Neuronal stem cell (in vitro differentiated cells): ENCODE measurements at places on chromosomes 3 and 15.
A peak's percentile ranks its signal among the peaks of the same experiment; 100 is the strongest.

DNA sequence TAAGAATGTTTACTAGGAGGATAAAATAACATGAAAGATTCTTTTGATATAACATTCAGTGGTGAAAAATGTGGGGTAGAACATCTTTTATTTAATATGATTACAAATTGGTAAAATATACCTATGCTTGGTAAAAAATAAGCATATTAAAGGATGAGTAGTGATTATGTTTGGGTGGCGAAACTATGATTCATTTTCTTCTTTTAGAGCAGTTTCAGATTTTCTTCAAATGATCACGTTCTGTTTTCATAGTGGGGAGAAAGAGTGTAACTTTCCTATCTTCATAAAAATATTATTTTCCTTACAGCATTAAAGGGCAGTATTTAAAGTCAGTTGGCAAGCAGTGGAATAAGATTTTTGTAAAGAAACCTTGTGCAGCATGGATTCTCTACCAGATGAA lies 15.5 kb downstream of the DZIP3 start:
- DNase-seq, result no peak

DNA sequence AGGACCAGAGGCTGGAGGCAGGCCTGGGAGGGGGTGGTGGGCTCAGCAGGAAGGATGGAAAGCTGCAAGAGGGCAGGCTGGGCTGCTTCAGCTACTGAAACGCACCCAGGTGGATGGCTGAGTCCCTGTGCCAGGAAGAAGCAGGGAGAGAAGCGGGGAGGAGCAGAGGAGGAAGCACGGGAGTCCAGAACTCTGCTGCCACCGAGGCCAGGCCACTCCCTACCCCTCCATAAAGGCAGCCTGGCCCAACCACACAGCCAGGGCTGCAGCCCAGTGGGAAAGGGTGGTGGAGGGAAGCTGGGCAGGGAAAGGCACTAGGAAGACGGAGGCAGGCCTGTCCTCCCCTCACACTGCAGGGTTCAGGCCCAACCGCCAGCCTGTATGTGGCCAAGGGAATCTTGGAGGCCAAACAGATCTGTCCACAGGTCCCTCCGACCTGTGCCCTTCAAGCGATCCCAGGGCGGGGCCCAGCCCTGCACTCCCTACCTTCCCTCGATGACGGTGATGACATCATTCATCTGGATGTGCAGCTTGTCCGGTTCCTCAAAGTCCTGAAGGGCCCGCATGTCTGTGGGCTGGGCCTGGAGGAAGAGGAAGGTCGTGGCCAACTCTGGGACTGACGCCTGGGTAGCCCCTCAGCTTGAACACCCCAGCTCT lies 30.5 kb downstream of the TNK2 start:
- no peak for DNase-seq

DNA sequence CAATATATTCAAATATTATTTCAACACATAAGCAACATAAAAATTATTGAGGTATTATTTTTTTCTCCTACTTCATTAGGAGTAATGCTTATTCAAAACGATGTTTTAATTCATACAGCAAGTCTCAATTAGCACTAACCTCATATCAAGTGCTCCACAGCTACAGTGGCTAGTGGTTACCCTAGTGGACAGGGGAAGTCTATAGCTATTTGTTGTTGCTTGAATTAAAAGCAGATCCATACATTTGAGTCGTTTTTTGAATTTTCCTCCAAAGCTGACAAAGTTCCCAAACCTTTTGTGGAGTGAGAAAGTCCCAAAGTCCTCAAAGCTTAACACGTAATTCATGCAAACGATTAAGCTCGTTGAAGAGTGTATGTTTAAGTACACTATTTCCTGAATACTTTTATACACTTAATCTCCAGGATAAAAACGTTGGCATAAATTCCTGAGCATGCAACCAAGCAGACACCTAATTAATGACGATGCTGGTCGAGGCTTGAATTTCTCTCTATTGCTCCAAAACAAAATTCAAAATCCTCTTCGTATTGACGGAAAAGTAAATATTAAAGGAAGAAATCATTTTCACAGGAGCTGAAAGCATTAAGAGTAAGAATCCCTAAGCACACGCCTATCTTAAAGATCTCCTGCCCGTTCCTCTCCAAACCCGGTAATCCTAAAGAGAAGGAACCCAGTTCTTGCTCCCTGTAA lies 985 bp downstream of the VPS13C start:
- no peak for DNase-seq

- no peak for DNase-seq
Measured at GRCh38 chr3:65419233-65419632, 619.5 kb downstream of the MAGI1 start.

DNA sequence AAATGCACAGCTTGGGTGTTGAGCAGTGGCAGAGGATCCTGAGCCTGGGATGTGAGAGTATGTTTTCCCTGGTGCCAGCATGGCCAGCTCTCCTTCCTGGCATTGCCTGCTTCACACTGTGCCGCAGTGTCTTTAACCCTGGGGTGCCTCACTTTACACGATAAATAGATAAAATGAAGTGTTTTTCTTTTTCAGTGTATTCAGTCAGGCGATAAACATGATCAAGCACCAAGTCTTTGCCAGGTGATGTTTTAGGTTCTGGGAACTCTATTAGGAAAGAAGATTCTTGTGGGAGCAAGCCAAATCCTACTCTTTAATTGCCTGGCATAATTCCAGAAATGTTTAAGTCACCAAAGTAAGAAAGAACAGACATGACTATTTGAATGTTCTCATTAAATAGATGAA lies 14.0 kb downstream of the ABHD6 start:
- DNase-seq, result no peak

GRCh38 chr3:29144807-29145206 lies 136.1 kb upstream of the RBMS3 start:
- DNase-seq, result no peak

GRCh38 chr15:68003297-68003696 lies 50.8 kb upstream of the PIAS1 start:
- no peak for DNase-seq

GRCh38 chr3:107756649-107757048 lies 233.9 kb downstream of the BBX start:
- no peak for DNase-seq

- DNase-seq, result no peak
Measured at GRCh38 chr15:88571852-88572259, 25.4 kb upstream of the DET1 start.

DNA sequence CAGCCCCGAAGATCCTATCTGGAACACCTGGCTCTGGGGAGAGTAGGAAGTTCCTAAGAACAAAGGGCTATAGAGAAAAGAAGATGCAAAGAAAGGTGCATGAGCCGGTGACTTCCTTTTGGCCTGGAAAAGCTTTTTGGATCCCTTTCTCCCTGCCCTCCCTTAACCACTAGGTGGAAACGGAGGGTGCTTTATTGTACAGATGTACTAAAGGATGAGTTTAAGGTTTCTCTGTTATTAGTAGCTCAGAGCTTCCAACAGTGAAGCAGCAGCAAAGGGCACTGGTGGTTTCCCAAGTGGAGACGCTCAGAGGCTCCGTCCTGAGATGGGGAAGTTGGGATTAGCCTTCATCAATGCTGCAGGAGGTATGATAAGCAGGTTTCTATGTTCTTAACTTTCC lies 5.9 kb upstream of the ADGRG7 start:
- DNase-seq, result no peak

DNA sequence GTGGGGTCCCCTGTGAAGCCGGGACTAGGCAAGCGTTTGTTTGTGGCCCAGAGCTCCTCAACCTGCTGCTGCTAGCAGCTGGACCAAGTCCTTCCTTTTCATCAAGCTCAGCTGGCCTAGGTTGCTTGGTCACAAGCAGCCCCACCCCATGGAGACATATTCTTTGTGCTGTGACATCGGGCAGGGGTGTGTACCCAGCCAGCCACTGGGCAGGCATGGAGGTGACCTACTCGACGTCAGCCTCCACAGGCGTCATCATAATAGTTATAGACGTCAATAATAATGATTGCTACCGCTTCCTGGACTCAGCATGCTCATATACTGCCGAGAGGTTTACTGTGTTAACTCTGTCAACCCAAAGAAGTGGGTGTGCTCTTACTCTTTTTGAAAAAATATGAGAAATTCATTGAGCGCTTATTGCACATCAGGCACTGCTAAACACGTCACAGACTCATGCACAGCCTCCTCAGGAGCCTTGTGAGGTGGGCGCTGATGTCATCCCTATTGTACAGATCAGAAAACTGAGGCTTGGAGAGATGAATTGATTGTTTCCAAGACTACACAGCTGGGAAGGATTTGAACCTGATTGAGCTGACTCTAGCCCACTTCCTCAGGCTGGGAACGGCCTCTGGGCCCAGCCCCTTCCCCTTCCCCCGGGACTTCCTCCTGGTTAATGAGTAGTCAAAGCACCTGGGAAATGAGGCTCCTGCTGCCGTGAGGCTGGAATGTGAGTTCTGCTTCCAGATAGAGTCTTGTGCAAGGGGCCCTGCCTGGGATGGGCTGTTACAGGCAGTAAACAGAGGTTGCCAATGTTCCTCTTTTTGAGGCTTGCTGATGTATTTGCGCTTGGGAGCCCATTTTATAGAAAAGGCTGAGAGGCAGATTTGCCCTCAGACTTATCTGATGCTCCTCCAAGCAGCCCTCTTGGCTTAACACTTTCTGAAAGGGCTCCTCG lies 16.2 kb downstream of the SLC6A6 start:
- no peak for DNase-seq

GRCh38 chr3:58416191-58416590 lies 17.4 kb downstream of the PDHB start:
- no peak for DNase-seq

DNA sequence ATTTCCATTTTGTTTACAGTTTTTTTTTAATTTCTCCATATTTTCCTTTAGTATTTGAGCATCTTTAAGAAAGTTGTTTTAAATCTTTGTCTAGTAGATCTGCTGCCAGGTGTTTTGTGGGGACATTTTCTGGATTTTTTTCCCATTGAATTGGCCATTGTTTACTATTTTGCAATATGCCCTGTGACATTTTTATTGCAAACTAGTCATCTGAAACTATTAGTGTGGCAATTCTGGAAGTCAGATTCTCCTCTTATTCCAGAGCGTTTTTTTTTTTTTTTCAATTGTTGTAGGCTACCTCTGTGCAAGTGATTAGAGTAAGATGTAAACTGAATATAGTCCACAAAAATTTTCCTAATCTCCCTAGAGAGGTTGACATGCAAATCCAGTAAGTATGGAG lies 334.2 kb downstream of the PYDC2 start:
- no peak for DNase-seq

- DNase-seq, result peak; percentile 98
Measured at GRCh38 chr15:70763120-70763949, at the start of gene UACA. TSS of gene UACA (minus strand) at chr15:70763558. CDS start at chr15:70763407, 151 bp downstream.

DNA sequence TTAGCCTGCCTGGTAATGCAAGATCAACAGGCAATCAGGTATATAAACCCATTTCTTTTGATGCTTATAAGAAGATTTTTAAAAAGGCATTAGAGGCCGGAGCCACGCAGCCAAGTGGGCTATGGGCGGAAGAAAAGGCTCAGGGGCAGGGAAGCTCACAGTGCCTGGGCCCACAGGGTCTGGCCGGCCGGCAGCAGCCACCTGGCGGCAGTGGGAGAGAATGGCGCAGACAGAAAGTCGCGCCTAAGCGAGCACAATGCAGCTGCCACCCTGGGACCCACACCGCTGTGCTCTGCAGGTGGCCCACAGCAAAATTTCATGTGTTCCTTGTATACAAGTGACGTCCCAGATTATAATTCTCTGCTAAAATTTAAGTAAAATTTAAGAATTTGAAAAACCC lies 448.6 kb upstream of the RASGRP1 start:
- DNase-seq, result no peak

DNA sequence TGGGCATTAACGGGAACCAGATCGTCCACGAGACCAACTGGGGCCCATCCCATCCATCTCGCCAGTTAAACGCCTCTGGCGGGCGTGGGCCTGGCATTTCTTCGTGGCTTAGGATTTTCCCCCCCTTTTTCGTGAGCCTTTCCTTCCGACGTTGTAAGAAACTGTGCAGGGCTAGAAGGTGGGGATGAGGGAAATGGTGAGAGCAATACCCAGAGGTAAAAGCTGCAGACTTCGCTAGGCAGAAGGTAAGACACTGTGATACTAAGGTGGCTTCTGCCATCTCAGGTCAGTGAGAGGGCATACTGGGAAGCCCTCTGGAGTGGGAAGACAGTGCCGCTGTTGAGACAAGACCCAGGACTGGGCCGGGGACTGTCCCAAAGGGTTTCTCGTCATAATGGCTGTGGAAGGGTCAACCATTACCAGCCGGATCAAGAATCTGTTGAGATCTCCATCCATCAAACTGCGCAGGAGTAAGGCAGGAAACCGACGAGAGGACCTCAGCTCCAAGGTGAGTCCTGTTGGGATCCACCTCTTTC lies 666 bp downstream of the MAPKBP1 start:
- no peak for DNase-seq

DNA sequence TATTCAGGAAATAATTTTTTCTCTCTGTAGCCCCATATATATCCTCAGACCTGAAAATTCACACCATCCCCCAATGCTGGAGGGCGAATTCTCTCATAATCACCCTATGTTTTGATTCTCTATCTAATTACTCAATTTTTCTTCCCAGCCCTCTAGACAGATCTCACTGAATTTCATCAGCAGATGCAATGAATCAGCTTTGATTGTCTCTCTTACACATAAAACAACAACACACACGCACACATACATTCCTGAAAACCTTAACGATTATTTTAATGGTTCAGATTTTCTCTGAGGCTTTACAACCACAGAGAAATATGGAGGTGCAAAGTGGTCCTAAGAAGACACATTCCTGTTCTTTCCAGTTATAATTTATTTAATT lies 11.1 kb downstream of the RBMS3 start:
- DNase-seq, result no peak

DNA sequence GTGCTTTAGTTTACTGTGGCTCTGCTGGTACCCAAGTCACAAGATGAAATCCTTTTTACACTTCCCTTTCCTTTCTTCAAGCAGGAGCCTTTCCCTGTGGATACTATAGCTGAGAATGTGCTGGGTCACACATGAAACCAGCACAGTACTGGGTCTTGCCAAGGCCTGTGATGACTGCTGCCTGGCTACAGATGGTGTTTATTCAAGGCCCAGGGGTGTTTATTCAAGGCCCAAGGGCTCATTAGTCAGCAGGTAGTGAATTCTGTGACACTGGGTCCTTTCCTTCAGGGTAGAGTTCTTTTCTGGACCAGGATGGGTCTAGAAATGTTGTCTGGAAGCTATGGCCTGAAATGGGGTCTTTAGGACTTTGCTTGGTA lies 99.4 kb downstream of the SH3GL3 start:
- DNase-seq, result no peak

- DNase-seq, result no peak
Measured at GRCh38 chr3:54192026-54192425, 69.7 kb downstream of the CACNA2D3 start.

DNA sequence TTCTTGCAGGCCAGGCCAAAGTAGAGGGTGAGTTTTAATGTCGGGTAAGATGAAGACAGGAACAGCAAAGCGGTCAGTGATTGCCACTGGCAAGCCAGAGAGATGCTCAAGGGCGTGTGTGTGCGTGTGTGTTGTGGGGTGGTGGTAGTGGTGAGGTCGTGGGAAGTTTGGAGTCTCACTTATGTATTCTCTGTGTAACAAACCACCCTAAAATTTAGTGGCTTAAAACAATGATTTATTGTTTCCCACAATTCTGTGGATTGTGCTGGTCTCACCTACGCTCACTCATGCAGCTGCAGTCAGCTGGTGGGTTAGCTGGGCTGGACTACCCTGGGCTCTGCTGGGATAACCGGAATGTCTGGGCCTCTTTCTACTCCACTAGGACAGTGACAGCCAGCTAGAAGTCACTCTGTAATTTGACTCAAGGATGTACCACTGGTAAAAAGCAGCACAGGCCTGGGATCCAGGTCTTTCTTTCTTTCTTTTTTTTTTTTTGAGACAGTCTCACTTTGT lies 50.9 kb upstream of the BHLHE40 start:
- no peak for DNase-seq
